ENCODE measurements at places on chromosomes 3 and 15.

DNA sequence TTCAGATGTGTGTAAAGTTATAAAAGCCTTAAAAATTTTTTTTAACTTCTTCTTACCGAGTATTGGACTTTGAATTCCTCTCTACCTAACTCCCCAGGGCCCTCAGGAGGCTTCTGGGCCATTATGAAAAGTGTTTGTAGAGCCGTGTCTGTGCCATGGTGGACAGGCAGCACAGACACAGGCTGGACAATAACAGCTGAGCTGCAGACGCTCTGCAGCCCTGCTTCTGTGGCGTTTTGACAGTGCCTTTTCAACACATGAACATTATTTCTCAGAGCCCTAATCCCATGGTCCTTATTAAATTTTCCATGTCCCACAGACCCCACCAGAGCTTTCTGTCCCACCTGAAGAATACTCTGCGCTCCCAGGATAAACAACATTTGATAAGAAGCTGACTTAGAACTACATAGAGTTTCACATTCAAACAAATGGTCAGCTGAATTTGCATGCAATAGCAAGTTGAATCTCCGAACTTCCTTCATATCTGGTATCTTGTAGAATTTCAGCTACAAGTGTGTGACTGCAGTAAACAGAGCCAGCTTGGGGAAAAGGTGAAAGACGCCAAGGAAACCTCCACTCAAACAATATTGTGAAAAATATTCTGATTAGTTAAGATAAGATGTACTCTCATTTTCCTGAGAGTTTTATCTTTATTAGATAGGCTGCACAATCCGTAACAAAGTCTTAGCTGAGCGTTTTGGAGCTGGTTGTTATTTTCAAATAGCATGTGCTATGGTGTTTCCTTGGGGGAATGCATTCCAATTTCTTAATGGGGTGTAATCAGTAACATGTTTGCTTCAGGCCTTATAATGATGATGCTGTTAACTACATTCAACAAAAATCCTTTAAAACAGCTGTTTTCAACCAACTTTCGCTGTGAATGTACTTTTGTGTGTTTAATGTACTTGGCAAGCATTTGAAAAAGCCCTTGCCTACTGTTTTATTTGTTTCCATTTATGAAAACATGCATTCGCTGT, 378.2 kb downstream of the MECOM start:
- no peak overlapping the region for H3K27ac ChIP-seq
- H3K27me3 ChIP-seq = no peaks in the 10 kb centered on the region
- no peak for DNase-seq
- no peaks in the 10 kb centered on the region for H3K4me1 ChIP-seq
- no peak overlapping the region for H3K4me3 ChIP-seq

DNA sequence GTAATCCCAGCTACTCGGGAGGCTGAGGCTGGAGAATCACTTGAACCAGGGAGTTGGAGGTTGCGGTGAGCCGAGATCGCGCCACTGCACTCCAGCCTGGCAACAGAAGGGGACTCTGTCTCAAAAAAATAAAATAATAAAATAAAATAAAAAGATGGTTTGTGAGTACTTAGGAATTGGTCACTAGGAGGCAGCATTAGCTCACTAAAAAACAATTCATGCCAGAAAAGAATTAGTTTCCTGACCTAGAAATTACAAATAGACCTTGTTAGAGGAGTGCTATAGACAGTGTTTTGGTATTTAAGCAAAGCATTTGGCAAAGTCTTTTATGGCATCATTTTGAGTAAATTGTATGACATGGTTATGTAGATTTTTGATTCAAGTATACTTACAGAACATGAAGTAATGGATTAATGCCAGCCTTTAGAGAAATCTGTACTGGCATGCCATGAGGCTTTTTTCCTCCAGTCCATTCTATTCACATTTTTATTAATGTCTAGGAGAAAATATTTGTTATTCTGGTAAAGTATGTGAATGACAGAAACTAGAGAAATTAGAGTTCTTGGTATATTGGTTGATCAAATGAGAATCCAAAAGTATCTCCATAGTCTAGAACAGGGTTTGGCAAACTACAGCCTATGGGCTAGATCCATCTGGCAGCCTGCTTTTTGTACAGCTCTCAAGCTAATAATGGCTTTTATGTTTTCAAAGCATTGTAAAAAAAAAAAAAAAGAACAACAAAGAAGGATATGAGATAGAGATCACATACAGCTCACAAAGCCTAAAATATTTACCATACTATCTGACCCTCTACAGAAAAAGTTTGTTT, 81.6 kb downstream of the LRRC49 start:
- peaks cover 6% of the 10 kb centered on the region for H3K27me3 ChIP-seq
- H3K4me3 ChIP-seq = no peak overlapping the region
- H3K27ac ChIP-seq = no peak overlapping the region
- no peak for DNase-seq
- no peaks in the 10 kb centered on the region for H3K36me3 ChIP-seq

DNA sequence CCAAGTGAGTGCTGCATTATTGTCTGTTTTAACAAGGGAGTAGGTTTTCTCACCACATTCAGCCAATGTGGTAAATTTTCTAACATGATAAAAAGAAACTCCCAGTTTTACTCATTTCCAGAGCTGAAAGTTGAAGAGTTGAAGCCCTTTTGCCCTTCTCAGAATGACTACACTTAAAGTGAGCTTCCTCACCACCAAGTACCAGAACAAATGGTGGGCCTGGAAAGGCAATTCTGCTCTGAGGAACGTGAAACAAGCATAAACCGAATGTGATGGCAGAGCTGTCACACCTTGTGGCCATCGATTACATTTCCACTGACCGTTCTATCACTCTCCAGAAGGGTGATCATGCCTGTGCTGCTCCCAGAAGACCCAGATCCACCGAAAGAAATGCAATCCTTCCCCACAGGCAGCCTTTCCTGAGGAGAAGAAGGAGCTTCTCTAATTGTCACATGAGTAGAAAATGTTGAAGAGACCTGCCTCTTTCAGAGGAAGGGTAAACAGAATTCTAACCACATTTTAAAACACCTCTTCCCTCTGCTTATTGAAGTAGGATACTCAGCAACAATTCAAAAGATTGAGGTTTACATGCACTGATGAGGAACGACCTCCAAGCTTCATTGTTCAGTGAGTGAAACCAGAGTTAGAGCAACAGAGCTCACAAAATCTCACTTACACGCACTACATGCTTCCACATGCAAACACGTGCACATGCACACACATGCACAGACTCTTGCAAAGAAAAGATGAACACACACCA, 21.4 kb upstream of the CCR9 start:
- no peak overlapping the region for H3K27ac ChIP-seq
- H3K27me3 ChIP-seq = peaks cover 66% of the 10 kb centered on the region
- H3K4me3 ChIP-seq = no peak overlapping the region
- DNase-seq = no peak

- no peak overlapping the region for H3K4me3 ChIP-seq
- no peak for DNase-seq
Measured at GRCh38 chr3:8756671-8757070, 12.7 kb downstream of the OXTR start.

DNA sequence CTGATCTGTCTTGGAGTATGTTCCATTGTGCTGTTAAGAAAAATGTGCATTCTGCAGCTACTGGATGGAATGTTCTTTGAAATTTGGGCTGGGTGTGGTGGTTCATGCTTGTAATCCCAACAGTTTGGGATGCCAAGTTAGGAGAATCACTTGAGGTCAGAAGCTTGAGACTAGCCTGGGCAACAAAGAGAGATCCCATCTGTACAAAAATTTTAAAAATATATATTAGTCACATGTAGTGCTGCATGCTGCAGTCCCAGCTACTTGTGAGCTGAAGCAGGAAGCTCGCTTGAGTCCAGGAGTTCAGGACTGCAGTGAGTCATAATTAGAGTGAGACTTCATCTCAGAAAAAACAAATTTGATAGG, 62.8 kb upstream of the PLSCR4 start:
- peaks cover 5% of the 10 kb centered on the region for H3K27me3 ChIP-seq
- no peak overlapping the region for H3K27ac ChIP-seq
- no peaks in the 10 kb centered on the region for H3K36me3 ChIP-seq

DNA sequence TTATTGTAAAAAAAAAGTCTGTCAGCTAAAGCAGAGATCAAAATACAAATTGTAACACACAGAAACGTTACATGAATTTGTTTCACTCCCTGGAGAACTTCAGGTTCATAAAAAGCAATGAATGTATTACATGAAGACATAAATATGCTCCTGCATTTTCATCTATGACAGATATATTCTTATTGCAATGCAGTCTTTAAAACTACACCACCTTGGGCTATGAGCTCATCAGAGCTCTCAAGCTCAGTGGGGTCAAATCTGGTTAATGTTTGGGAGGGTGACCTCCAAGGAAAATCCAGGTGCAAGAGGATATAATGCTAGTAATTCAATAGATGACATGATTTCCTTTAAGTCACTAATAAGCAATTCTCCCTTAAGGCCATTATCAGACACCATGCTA, 606.8 kb downstream of the EPHA3 start:
- no peak overlapping the region for H3K4me3 ChIP-seq
- no peaks in the 10 kb centered on the region for H3K4me1 ChIP-seq
- no peak for DNase-seq
- H3K27ac ChIP-seq = no peak overlapping the region

All from activated naive CD8-positive, alpha-beta T cell treated with anti-CD3 and anti-CD28 coated beads, Interleukin-2, amount 50 U/mL, for 24 hours (primary cell).